Memory B cell (primary cell): ENCODE measurements at places on chromosomes 1 and 21.

DNA sequence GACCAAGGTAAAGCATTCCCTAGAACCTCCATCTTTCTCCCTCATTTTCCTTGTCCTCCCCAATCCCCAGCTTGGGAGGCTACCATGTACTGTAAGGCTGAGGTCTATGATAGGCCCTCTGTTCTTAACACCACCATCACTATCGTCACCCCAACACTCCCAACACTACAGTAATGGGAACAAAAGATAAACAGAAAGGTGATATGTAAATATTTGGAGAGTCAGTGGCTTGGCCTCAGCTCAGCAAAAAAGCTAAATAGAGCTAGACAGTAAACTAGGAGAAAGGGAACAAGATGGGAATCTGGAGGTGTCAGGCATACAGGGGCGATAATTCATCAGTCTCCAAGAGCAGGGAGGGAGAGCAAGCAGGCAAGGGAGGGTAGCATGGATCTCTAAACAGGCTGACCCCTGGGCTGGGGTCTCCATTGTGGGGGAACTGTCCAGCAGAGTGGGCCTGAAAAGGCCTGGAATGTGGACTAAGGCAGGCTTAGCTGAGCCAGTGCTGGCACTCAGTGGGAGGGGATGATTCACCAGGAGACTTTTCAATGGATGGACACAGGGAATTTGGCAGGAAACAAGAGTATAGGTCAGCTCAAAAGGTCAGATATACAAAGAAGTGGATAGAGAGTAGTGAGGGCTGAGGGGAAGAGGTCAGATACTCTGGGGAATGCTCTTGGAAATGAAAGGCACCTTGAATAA, 6.7 kb downstream of the WNT2B start:
- no peak for DNase-seq

- no peak for DNase-seq
Observed at GRCh38 chr1:165052936-165053335, 303.6 kb downstream of the LMX1A start.

DNA sequence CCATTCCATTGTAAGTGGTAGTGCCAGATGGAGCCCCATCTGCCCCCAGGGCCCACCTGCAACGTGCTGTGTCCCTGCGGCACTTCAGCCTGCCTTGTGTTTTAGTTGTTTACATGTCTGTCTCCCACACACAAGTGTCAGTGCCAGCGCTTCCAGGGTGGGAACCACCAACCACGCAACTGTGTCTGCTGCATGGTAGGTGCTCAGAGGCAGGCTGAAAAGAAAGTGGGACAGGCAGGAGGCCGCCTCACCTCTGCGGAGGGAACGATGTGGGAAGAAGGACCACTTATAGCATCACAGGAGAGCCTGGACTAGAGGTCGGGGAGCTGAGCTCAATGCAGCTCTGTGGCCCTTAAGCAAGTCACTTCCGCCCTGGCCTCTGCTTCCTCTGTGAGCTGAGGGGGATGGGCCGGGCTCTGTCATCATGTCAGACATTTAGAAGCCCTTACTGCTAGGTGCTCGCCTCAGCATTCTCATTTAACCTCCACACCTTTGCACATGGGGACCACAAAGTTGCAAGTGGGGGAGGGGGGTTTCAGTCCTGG, 17.9 kb downstream of the SLC9A1 start:
- DNase-seq, result peak; percentile 33

GRCh38 chr1:200903793-200904192, 9.1 kb downstream of the INAVA start:
- DNase-seq, result no peak

- no peak for DNase-seq
Observed at GRCh38 chr1:81317191-81317590, 483.5 kb upstream of the ADGRL2 start.

DNA sequence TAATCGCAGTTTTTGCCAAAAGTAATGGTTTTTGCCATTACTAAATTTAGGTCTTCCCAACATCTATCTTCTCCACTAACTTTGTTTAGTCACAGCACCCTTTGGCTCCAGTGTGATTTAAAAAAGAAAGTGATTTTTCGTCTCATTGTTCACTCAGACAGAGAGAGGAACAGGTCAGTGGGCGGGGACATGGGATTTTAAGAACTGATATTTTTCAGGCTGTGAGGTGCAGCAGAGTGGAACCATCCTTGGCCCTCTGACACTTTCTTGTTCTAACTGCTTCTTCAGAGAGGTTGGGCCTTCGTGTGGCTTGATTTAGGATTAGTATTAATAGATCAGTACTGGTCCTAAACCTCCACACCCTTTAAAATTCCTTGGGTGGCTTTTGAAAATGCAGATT, 38.8 kb downstream of the CASQ2 start:
- no peak for DNase-seq

GRCh38 chr1:101605878-101606277, 369.1 kb downstream of the S1PR1 start:
- no peak for DNase-seq

- DNase-seq, result no peak
Observed at GRCh38 chr1:197916500-197916983, 630 bp upstream of the LHX9 start.

- no peak for DNase-seq
Observed at GRCh38 chr21:31599563-31599962, 59.9 kb upstream of the SOD1 start.

- no peak for DNase-seq
Observed at GRCh38 chr1:224493269-224493668, 58.7 kb upstream of the WDR26 start.

DNA sequence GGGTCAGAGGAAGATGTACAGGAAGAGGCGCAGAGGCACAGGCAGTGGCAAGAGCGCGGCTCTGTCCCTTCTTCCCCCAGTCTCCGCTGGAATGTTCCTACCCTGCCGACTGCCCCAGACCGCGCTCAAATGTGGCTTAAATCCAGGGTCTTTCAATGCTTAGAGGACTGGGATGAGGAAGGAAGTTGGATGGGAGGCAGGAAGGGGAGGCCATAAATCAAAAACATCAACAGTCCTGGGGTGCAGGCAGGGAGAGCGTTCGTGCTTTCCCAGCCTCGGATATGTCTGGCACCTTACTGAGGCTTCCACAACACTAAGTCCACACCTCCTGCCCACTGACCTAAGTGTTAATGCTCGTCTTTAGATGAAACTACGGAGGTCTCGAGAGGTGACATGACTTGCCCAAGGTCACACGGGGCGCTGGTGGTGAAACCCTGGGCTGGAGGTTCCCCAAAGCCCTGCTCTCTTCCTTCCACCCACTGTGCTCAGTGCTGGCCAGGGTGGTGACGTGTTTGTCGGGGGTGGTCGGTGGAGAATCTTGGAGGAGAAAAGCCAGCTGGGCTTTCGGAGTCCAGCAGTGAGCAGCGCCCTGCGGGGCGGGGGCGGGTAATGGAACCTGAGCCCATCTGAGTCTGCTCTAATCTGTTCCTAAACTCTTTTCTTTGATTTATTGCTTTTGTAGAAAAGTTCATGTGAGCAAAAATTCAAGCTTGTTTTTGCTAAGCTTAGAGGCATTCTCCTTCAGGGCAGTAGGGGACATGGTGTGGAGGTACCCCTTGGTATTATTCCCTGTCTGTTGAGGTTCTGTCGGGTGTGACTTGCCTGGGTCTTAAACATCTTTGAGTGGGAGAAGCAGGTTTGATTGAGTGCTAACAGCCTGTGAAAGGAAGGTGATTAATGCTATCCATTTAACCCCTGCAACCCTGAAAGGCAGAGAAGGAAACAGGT, 708 bp downstream of the CDA start:
- no peak for DNase-seq

DNA sequence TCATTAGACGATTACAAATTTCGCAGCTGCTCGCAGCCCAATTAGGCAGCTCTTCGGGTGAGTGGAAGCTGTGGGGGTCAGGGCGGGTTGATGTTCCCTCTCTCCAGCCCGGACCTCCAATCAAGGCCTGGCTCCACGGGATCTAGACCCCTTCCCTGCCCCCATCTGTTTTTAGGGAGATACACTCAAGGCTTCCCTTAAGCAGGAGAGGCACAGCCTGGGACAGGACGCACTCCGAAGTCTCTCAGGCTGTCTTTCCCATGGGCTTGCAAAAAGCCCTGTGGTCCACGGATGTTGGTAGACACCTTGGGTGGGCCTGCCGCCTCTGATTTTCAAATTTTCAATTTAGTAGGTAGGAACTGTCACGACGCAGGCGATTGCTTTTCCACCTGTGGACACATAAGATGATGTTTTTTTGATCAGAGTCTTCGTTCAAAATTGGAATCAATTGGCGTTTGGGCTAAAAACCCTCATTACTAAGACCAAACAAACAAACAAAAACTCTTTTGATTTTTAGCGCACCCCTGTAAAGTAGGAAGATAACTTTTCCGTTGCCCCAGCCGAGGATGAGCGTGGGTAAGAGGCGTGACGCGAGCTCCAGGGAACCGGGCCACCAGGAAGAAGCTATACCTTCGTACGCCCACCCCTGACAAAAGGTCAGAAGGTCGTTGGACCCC, 2.5 kb upstream of the LHX8 start:
- no peak for DNase-seq

DNA sequence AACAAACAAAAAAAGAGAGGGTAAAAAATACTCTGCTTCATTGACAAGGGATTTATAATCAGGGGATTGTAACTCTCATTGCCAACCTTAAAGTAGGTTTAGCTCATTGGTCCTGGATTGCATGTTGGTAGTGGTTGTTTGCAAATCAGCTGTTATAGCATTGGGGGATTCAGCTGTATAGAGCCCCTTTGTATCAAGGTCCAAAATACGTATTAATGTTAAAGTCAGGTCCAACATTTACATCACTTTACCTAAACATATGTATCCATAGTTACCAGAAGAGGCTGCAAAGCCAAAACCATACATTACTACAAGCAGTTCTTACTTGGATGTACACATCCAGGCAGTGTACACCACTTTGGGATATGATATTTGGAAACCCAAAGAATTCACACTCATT, 29.4 kb downstream of the RPS27 start:
- no peak for DNase-seq

DNA sequence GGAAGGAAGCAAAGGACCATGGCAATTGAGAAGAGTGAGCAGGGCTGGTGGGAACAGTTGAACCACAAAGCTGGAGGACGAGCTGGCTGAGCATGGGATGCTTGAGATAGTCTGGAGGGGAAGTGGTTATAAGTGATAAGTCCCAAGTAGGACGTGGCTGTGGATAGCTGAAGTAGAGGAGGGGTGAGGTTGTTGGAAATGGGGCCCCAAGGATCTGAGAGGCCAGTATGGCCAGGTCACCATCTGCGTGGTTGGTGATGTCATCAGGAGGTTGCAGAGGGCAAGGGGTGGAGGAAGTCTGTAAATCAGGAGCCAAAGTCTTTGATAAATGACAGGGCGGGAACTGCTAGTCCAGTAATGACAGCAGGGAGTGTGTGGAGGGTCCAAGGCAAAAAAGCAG, 11.0 kb upstream of the REN start:
- DNase-seq, result no peak

- no peak for DNase-seq
Observed at GRCh38 chr1:9866836-9867235, 43.1 kb upstream of the CLSTN1 start.

DNA sequence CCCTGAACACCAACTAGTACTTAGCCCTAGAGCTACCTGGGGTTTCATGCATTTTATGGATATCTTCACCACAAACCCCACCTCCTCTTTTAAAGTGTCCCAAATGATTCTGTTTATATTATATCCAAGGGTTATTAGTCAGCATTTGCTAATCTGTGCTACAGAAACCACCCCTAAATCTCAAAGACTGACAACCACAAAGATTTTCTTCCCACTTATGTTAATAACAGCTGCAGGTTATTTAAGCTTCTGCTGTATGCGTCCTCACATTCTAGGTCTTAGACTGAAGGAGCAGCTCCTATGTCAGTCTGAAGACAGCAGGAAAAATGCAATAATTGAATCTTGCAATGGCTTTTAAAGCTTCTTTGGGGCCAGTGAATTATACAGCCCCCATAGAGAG, 11.2 kb upstream of the PHC2 start:
- DNase-seq, result no peak

DNA sequence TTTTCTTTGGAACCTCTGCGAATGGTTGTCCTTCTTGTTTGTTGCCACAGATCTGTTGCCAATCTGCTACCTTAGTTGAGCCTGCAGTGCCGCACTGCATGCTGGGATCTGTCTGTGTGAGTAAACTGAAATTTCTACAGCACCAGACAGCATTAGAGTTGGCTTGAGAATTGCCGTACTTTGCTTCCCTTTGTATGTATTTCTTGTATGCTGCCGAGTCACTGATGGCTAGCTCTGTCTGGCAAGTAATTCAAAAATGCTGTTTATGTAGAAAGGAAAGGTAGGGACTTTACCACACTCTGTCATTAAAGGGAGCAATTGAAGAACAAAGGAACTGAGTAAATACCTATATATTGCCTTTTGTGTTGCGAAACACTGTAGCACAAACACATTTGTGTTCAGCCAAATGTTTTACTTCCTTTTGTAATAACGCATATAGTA, 857.4 kb downstream of the USP25 start:
- no peak for DNase-seq

DNA sequence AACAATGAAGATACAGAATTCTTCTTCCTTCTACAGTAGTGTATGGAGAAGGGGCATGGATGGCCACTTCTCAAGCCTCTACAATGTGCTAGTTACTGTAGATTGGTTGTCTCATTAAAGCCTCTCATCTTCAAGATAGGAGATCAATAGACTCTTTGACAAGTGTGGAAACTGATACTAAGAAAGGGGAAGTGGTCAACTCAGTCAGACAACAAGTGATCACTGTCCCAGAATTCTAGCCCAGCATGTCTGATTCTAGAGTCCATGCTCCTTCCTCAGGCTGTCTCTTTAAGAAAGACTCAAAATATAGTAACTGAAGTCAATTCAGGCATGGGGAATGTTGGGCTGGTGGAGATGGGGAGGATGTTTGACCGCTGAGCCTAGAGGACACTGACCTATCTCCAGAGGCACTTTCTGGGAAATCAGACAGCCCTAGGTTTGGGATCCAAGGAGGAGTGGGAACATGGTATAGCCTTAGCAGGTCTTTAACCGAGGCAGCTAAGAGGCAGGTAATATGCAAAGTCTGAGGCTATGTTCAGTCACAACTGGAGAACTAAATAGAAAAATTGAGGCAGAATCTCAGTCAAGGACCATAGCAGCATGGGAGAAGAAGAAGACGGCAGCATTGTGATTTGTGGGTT, 39.3 kb upstream of the EYA3 start:
- DNase-seq, result no peak

DNA sequence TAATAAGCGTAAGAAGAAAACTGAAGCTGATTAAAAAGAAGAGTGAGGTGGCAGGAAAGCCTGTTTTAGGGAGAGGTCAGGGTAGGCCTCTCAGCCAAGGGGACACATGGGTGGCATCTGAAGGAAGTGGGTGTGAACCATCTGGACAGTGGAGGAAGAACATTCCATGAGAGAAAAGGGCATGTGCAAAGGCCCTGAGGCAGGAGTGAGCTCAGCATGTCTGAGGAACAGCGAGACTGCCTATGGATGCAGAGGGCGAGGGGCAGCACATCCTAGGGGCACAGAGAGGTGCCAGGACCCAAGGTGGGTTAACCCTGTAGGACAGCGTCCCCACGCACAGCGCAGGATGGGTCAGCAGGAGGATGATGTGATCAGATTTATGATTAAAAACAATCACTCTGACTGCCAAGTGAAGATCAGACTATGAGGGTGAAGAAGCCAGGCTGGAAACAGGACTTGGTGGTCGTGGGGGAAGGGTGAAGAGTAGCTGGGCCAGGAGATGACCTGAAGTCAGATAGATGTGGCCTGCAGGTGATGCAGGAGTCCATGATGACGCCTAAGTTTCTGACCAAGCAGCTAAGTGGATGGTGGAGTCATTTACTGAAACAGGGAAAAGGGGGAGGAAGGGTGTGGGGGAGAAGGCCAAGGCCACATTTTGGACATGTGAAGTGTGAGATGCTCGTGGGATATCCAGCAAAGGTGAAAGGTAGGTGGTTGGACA, 37.9 kb downstream of the PABPC4 start:
- DNase-seq, result no peak

GRCh38 chr1:109995536-109995935, 11.0 kb downstream of the AHCYL1 start:
- DNase-seq, result no peak

GRCh38 chr1:223219846-223220610, 77.0 kb upstream of the TLR5 start:
- no peak for DNase-seq
